Stimulated activated naive CD4-positive, alpha-beta T cell treated with Interleukin-2 at 50 U/mL for 16 hours (primary cell): ENCODE measurements at places on chromosomes 6 and 20.

DNA sequence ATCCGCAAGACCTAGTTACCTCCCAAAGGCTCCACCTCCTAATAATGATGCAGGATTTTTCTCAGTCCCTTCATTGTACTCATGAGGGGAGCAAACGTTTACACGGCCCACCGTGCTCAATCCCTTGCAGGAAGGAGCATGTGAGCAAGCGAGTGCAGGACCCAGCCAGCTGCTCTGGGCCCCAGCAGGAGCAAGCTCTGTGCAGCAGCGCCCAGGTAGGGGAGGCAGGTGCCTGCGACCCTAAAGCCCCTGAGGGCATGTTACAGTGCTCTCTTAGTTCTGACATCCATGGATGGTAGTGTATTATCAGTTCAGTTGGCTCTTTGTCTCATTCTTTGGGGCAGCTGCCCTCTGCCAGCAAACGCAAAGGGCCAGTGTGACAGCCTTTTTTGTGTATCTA is 143.4 kb downstream of the TBXT start:
- no peak for DNase-seq

GRCh38 chr20:14984768-14985622 is 647.6 kb upstream of the FLRT3 start:
- no peak for DNase-seq

- DNase-seq = no peak
Measured at GRCh38 chr6:7431313-7431673, 41.7 kb downstream of the RIOK1 start.

- no peak for DNase-seq
Measured at GRCh38 chr6:130962966-130963365, 100.1 kb downstream of the EPB41L2 start.

GRCh38 chr20:61861858-61862257 is 203.8 kb downstream of the TAF4 start:
- DNase-seq = no peak

- no peak for DNase-seq
Measured at GRCh38 chr6:1597121-1597744, 12.5 kb upstream of the FOXC1 start.

DNA sequence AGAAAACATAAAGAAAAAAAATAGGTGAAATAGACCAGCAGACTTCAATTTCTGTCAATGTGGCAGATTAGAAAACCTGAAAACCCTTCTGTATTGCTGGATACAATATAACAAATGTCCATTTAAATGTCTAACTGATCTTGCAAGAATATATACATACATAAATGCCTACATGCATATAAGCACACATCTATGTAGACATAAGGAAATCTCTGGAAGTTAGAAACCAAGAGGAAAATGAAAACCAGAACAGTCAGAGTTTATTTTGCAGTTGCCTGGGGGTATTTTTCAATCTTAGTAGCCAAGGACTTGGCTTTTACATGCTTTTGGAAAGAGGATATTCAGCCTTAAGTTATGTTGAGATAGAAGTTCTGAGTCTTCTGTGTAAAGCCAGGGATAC is 184.0 kb downstream of the RPS12 start:
- no peak for DNase-seq

- DNase-seq = no peak
Measured at GRCh38 chr6:1123386-1124375, 188.2 kb upstream of the FOXQ1 start.

DNA sequence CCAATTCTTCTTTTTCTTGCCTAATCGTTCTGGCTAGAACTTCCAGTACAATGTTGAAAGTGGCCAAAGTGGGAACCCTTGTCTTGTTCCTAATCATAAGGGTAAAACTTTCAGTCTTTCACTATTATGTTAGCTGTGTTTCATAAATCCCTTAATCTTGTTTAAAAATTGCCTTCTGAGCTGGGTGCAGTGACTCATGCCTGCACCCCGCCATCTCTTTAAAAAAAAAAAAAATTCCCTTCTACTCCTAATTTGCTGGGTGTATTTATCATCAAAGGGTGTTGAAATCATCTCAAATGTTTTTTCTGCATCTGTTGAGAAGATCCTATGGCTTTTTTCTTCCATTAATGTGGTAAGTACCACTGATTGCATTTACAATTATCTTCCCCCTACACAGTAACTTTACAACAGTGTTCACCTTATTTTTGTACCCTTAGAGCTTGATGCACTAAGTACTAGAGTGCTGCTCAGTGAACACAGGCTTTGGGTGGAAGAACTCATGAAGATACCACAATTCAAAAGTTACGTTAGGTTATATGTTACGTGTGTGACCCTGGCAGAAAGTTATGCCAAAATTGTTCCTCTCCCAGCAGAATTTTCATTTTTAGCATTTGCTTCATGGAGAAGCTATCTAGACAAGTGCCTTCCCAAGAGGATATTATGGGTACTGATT is 9.7 kb downstream of the SNRPB start:
- DNase-seq = no peak

DNA sequence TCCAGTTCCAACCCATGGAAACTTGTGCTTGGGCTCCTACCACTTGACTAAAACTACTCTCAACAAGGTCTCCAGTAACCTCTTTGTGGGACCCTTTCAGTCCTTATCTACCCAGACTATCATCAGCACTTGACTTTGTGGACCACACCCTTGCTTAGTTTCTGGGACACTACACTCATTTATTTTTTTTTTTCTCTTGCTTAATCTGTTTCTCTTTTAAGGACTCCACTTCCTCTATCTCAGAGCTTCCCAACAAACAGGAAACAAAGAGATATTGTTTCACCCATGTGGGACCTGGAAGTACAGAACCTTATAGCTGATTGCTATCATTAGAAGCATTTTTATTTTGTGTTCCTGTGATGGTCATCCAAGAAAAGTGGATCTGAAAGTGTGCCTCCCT is 28.8 kb upstream of the ME1 start:
- DNase-seq = no peak

DNA sequence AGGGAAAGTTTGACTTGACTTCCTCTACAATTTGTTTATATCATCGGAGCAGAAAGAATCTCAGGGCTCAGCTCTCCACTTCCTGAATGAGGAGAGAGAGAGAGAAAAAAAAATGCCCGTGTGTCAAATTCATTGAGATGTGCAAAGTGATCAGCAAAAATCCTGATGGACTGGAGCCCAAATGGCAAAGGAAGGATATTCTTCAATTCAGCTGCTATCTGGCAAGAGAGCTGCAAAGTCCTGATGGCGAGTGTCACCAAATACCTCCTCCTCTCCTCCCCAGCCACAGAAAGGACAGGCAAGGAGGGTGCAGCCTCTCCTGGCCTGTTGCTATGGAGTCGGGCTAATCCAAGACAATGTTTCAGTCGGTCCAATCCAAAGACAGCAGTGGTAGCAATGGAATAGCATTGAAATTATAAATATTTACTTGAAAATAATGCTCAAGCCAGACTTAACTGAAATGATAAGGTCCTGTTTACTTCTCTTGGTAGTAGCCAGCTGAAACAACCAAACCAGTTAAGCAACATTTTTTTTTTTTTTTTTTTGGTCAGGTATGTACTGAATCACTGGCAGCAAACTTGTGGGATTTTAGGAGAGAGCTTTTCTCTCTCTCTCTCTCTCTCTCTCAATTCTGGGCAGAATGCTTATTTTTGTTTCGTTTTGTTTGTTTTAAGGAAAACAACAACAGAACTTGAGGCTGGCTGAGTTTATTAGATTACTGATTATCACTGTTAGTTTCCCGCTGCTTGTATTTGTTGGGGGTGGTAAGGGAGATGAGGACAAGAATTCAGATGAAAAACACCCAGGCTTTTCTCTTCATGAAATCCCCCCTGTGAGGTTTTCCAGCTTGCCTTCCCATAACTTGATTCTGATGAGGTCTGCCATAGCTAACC is 204.2 kb downstream of the BCAS1 start:
- no peak for DNase-seq

- no peak for DNase-seq
Measured at GRCh38 chr6:7224731-7225130, 88.3 kb downstream of the SSR1 start.

GRCh38 chr6:41723530-41724227 is 11.7 kb downstream of the TFEB start:
- DNase-seq = no peak

GRCh38 chr20:43490038-43490437 is 17.5 kb upstream of the L3MBTL1 start:
- no peak for DNase-seq

- no peak for DNase-seq
Measured at GRCh38 chr6:96610019-96610418, 47.1 kb downstream of the FHL5 start.

DNA sequence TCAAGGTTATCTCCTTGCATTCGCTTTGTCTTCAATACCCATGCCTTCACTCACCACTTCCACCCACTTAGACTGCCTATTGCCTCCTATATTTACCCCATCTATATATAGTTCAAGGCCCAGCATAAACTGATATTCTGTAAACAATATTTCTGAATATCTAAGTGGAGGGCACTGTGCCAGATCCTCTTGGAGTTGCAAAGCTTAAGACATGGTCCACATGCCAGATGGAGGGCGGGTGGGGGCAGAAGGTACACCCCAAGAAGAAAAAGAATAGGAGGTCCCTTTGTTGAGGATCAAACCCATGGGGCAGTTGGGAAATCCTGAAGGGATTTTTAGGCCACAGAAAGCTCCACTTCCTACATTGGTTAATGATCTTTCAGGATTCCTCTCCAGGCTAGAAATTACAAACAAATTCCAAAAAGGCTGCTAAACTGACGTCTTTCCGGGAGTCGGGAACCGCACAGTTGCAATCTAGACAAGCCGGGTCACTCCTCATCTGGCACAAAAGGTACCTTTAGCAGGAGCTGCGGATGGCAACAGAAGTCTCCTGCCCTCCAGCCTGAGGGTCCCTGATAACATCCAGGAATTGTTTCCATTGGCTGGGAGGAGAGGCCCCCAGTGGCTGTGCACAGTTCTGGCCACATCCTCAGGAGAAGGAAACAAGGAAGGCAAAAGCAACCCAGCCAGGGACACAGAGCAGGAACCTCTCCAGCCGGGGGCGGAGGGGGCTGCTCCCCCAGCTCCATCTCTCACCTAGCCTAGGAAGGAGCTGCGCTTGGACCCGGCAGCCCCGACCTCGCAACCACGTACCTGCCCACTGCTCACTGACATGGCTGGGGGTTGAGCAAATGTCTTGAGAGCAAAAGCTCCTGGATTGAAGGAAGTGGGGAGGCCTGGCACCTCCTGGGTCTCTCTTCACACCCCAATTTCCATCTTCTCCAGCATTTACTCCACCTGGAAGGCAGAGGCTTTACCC is 5.9 kb upstream of the LPIN3 start:
- no peak for DNase-seq

DNA sequence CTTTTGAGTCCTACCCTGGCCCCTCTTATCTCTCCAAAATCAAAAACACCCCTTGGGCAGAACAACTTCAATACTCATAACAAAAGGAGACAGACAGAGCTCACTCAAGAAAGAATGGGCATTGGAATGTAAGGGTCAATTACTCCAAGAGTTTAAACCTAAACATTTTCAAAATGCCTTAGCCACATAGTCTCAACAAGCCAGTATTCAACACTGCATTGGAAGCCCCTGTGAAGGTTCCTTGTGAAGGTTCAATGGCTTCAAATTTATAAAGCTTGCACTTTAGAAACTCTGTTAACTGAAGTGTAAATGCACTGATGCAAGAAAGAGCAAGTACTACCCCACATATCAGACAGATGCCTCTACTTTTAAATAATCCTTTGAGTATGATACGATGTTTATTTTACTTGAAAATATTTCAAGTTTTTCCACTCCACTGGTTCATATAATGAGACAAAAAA is 139.1 kb upstream of the LAMP5 start:
- no peak for DNase-seq

GRCh38 chr6:150282806-150283205 is 86.0 kb upstream of the IYD start:
- no peak for DNase-seq

DNA sequence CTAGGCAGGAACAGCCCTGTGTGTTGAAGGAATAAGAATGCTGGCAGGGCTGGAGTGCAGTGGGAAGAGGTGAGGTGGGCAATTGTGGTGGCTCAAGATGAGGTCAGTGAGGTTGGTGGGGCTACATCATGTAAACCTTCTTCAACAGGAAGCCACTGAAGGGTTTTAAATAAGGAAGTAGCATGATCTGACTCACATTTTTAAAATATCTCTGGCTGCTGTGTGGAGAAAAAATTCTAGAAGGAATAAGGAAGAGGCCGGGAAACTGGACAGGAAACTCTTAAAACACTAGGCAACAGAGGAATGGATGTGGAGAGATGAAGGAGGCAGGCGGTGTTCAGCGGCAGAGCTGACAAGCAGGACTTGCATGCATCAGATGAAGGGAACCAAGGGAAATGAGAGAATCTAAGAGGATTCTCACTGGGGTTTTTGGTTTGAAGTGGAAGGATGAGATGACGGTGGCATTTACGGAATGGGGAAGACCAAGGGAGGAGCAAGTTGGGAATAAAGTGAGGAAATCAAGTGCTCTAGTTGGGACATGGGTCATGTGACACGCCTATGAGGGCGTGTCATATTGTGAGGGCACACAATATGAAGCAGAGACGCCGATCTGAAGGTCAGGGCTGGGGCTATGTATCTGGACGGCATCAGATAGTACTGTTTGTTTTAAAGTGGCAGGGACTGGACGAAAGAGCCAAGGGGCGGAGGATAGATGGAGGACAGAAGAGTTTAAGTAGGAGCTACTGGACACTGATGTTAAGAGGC is 18.2 kb downstream of the TMEM242 start:
- DNase-seq = no peak

GRCh38 chr6:140105857-140106256 is 731.4 kb upstream of the CITED2 start:
- no peak for DNase-seq

GRCh38 chr6:161507375-161507774 is 233.5 kb upstream of the AGPAT4 start:
- no peak for DNase-seq

DNA sequence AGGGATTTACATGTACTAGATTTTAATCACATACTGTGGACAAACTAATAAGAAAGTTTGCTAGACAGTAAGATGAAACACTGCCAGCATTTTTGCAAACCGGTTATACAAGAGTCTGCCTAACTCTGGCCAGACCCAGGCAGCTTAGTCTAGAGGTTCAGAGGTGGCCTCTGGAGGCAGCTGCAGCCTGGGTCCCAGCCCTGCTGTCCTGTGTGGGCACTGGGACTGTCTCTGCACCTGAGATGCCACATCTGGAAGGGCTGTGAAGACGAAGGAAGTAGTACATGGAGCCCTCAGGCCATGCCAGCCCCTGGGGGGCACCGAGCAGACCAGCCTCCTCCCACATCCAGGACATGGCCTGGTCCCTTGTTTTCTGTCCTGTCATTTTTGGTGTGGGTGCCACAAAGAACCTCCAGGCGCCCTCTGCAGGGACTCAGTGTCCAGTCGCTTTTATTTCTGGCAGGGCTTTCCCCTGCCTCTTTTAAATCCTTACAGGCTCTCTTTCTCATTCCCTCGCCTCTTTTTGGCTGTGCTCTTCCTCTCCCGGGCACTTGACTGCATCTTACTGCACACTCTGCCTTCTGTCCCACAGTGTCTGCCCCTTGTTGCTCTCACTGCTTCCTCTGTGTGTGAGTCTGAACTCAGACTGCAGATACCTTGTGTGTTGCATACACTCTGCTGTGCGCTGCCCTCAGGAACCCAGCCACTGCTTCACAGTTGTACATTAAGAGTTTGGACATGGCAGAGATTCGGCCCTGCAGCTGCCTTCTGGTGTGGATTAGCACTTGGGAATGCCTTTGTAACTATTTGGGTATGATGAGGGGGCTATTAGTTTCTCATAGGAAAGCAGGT is 216.7 kb downstream of the ZDHHC14 start:
- DNase-seq = no peak
